ENCODE measurements at places on chromosomes 4 and X.

- no peak for DNase-seq
These were observed 65.8 kb downstream of the SPIN4 start for GRCh38 chrX:63285375-63285774.

GRCh38 chr4:103073792-103074438 lies 2.6 kb downstream of the SLC9B2 start:
- DNase-seq, result peak; percentile 16

DNA sequence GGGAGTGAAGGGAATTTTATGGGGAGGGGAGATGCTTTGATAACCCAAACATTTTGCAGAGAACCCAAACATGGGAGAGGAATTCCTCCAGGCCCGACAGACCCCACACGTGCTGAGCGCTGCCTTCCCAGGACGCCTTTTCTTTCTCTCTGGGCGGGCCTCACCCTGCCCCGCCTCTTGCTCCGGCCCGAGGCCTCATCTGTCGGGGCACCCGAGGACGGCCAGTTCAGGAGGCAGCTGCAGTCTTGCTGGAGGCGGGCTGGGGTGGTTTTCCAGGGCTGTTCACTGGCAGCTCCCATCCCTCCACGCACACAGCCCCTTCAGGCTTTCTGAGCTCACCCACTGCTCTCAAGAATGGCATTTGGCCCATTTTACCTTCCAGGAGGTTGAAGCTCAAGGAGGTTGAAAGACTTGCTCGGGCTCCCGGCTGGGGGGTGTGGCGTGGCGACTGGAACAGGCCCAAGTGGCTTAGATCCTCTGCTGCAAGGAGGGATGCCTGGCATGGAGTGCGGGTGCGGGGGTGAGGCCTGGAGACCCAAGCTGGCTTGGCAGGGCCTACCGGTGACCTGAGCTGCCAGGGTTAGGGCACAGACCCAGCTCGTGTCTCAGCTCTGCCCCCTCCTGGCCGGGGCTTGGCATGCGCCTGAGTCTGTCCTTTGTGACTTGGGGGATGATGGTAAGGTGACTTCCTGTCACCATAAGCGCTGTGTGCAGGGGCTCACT lies 99.2 kb downstream of the PSAPL1 start:
- DNase-seq, result peak; percentile 27

DNA sequence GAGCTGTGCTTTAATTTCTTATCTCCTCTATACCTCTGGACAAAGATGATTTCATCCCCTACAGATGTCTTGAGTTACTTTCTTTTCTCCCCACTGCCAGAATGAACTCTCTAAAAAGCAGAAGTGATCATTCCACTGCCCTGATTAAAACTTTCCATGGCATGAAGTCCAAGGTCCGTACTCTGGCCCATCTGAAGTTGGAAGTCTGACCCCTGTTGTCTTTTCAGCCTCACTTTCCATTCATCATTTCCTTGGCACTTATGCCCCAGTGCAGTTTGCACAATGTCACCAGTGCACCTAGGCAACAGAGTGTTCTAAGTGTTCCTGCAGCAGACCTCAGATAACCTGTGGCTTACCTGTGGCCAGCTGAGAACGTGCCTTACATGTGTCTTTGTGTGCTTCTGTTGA lies 242.4 kb downstream of the FRAS1 start:
- peak; percentile 12 for DNase-seq

- DNase-seq, result no peak
These were observed 2120.5 kb downstream of the PCDH7 start for GRCh38 chr4:32840461-32841189.
